NCI-H1048 (cell line): ENCODE measurements at places on chromosomes 11 and 22.

- DNase-seq: no peak
These were observed 8.7 kb upstream of the LTO1 start for GRCh38 chr11:69683764-69684333.

- DNase-seq: no peak
These were observed 15.3 kb downstream of the RTL6 start for GRCh38 chr22:44482776-44483175.

DNA sequence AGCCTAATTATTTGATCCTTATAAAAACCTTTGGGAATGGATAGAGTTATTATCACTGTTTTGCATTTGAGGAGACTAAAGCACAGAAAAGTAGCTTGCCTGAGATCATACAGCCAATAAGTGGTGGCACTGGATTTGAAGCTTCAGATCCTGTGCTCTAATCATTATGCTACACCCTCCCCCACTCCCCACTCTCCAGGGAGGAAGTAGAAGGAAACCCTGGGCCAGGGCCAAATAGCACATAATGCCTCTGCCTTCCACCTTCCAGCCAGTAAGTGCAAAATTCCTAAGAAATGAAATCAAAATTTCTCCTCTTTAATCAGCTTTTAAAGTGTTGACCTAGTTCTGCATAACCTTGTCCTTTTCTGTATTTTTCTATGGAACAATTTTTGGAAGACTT, 61.6 kb downstream of the SIK2 start:
- DNase-seq: no peak

GRCh38 chr11:131121426-131122333, 205.4 kb upstream of the SNX19 start:
- DNase-seq: no peak

DNA sequence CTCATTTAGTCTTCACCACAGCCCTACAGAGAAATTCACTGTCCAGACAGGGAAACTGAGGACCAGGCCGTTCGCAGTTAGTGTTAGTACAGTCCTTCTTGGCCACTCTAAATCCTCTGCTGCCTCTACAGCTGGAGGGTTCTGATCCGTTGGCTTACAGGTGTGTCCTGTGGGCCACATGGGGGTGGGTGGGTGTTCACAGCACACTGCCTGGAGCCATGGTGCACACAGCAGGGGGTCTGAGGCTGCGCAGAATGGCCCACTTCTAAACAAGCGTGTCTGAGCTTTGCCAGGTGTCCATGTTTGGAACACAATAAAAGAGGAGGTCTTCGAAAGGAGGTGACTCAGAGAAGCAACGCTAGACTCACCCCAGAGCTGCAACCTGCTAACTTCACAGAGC, 249.0 kb downstream of the ST3GAL4 start:
- no peak for DNase-seq

DNA sequence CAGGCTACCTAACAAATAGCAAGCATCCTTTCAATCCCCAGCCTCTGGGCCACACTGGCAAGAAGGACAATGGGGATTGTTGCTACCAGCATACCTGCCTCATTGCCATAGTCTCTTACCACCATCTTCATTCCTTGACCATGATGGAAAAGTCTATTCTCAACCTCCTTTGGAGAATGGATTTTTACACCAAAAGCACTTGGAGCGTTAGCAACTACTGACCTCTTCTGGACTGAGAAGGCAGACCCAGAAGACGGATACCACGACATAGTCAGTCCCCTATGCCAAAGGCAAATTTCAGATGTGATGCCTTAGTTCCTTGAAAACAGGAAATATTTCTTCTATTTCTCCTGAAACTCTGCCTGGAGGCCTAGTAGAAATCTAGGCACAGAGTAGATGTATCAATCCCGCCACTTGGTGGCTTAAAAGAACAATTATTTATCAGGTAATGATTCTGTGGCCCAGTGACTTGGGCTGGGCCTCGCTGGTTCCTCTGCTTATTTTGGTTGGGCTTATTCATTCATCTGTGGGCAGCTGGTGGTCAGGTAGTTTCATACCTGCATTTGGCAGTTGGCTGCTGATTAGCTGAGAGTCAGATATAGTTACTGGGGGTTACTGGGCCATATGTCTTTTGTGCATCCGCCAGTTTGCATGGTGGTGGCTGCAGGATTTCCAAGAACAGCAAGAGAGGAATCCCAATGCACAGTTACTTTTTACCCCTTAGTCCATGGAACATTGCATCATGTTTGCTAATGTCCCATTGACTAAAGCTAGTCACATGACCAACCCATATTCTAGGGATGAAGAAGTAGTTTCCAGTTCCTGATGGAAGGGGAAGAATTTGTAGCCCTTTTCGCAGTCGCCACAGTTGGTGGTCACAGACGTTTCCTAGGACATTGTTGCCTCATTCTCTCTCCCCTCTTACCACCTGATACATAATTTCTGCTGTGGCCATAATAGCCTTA, 75.2 kb downstream of the DHCR7 start:
- DNase-seq: no peak

GRCh38 chr22:38510416-38510970, 4.4 kb upstream of the DDX17 start:
- no peak for DNase-seq

DNA sequence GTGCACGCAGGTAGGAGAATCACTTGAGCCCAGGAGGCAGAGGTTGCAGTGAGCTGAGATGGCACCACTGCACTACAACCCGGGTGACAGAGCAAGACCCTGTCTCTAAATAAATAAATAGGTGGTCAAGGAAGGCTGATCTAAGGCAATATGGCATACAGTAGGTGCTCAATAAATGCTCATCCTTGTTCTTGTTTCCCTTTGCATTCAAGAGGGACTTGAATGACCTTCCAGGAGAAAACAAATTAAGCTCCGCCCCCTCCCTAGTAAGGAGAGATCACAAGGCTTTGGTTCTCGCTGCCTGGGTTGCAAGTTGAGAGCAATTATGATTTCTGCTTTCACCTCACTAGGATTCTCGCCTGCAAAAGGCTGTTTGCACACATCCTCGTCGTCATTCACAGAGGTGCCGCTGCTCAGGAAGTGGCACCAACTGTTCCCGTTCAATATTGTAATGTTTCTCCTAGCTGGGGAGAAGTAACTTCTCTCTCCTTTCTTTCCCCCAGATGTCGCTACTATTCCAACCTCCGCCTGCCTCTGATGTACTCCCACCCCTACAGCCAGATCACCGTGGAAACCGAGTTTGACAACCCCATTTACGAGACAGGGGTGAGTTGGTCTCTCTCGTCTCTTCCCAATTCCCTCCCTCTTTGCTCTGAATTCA, 51.8 kb upstream of the ASPHD2 start:
- DNase-seq: no peak

DNA sequence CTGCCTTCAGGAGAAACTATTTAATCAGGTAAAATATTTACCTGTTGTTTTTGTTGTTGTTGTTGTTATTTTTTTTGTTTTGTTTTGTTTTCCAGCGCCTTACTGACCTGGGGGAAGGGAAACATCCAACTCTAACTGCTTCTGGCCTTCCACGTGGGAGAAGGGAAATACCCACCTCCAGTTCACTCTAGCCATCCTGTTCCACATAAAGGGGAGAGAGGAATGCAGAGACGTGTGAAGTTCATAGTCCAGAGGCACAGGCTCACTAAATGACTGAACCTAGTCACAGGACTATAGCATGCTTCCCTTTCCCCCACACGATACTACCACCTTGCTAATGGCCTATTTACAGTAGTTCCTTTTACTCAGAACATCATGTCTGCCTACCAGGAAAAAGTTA, 72.4 kb upstream of the VSTM5 start:
- no peak for DNase-seq

GRCh38 chr22:29301716-29302401, 4.6 kb upstream of the GAS2L1 start:
- no peak for DNase-seq

- DNase-seq: no peak
These were observed 97.2 kb downstream of the SERGEF start for GRCh38 chr11:17915500-17916143.

DNA sequence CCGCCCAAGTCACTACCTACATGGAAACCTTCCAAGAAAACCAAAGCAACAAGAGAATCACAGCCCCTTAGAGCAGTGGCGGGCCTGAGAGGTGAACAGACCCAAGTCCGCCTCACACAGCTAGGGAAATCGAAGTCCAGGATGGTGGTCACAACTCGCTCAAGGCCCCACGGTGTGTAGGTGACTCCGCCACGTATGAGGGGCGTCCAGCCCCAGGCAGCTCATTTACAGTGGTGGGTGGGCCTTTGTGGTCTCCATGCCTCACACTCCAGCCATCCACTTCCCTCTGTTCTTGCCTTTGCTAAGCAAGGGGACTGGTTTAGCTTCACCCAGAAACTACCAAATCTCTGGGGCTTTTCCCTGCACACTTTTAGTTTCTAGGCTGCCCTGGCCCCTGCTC, 9.7 kb upstream of the TCF20 start:
- DNase-seq: no peak
